ENCODE measurements at places on chromosomes 16 and 17. TPM values are rescaled to one million over a fixed set of nuclear protein-coding genes. Genes with fewer than 3 reads are reported as not detected.

- DNase-seq, result no peak
Measured at GRCh38 chr17:2170023-2170422, 115.1 kb downstream of the HIC1 start.

DNA sequence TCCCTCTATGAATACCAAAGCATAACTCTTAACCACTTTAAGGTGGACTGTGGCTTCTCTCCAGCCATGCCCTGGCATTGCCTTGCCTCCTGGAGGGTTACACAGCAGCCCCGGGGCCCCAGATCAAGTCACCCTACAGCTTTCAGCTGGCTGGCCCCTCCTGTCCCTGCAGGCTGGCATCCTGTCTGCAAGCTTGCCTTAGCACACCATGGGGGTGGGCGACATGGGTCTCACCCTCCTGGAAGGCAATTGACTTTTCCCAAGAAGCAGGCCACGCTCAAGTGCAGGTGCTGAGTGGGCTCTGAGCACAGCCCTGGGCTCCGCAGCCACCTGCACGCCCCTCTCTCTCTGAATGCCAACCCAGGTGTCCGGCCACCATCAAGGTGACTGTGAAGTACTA, 25.8 kb upstream of the AKTIP start:
- no peak for DNase-seq

DNA sequence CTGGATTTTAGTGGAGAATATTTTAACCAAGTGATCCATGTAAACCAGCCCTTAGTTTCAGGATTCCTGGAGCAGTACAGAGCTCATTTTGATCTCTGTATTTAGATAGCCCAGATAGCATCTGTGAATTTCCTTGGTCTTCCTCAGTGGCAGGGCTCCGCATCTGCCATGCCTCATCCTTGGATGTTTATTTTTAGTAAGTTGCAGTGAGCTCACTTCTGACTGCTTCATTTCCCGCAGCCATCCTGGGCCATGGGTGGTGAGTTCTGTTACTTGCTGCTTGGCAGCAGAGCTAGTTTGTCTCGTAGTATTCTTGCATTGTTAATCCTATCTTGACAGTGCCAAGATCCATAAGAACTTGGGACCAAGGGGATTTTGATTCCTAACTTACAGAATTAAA, 33.7 kb downstream of the IST1 start:
- DNase-seq, result peak; percentile 62

- DNase-seq, result no peak
Measured at GRCh38 chr17:855569-855968, 73.4 kb downstream of the MRM3 start.

Gene TMEM101
- total RNA-seq, result 101 TPM

Data from Caki2 (cell line).